EL (cell line): ENCODE measurements at places on chromosomes 6 and 20.

DNA sequence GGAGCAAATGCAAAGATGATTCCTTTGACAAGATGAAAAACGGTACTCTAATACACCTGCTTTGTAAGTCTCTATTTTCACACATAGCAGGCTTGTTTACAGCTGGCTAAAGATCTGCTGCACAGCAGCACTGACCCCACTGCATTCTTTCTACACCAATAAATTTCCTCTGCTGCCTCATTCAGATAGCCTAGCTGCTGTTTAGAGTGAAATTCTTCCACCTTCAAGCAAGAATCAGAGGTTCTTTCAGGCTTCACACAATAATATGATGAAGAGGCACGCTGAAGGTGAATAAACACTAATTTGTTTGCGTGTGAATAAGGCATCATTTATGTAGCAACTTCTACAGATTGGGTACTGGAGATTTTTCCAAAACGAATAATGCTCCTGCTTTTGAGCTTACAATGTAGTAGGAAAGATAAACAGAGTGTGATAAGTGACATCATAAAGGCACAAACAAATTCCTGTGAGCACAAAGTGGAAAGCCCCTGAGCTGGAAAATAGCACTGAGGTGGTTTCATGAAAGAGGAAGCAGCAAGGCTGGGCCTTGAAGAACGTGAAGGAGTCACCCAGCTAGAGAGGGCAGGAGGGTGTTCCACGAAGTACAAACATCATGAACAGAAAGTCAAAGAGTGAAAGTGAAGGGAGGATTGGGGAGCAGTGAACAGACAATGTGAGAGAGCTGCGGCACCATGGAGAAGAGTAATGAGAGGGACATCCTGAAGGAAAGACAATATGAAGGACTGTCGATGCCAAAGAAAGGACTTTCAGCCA lies 543.4 kb downstream of the CD83 start:
- DNase-seq = peak; percentile 36

- no peak for DNase-seq
Observed at GRCh38 chr20:59152559-59153354, 10.9 kb upstream of the ZNF831 start.

DNA sequence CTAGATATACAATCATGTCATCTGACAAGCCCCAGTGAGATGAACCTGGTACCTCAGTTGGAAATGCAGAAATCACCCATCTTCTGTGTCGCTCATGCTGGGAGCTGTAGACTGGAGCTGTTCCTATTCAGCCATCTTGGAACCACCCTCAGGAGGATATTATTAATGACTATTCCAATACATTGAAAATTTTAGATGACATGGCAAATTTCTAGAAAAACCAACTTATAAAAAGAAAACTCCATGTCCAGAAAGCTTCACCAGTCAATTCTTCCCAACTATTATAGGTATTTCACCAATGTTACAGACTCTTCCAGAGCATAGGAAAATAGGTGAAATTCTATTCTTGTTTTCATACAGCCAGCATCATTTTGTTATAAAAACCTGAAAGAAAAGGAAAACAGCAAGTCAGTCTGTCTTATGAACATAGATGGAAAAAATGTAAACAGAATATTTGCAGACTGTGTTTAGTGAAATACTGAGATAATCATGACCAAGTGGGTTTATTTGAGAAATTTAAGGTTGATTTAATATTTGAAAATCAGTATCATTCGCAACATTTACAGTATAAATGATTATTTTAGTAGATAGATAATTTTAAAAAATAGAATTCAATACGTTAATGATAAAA lies 43.3 kb downstream of the ATRN start:
- no peak for DNase-seq

DNA sequence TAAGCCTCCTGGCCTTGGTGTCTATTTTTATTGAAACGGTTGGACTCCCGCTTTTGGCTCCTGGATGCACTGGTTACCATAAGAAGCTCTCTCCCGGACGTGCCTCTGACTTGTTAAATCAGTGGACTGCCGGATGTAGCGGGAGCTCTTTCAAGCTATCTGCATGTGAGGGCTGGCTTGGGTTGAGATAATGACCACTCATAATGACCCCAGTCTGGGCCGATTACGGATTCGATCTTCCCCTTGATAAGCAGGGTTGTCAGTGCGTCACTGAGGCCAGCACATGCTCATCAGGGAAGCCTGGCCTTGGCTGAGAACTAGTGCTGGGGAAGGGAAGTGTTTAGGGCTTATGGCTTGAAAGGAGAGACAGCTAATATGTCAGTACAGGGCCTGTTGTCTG lies 528.1 kb downstream of the CDH26 start:
- DNase-seq = no peak

DNA sequence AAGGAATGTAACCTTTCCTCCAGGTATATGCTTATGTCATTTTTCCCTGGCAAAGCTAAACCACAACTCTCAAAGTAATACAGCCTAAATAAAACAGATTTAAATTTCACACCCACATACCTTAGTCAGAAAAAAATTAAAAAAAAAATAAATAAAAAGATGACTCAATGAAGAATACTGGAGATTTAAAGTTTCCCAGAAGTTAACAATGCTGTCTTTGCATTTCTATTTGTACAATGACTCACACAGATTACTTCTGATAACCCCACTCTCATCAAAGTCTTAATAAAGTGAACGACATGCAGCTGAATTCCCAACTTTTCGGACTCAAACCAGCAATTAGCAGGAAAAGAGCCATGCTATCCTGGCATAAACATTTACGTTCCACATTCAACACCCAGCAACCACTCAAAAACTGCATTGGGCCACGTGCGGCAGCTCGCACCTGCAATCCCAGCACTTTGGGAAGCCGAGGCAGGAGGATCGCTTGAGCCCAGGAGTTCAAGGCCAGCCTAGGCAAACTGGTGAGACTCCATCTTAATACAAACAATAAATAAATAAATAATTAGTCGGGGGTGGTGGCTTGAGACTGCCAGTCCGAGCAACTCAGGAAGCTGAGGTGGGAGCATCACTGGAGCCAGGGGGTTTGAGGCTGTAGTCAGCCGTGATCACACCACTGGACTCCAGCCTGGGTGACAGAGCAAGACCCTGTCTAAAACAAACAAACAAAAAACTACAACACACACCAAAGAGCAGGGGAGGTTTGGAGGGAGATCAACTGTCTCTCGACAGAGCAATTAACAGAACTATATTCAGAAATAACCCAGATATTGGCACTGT lies 130.5 kb downstream of the WDR27 start:
- DNase-seq = peak; percentile 74

GRCh38 chr20:12177657-12178293 lies 260.1 kb downstream of the BTBD3 start:
- DNase-seq = no peak

GRCh38 chr20:59181936-59182335 lies 18.3 kb downstream of the ZNF831 start:
- no peak for DNase-seq

DNA sequence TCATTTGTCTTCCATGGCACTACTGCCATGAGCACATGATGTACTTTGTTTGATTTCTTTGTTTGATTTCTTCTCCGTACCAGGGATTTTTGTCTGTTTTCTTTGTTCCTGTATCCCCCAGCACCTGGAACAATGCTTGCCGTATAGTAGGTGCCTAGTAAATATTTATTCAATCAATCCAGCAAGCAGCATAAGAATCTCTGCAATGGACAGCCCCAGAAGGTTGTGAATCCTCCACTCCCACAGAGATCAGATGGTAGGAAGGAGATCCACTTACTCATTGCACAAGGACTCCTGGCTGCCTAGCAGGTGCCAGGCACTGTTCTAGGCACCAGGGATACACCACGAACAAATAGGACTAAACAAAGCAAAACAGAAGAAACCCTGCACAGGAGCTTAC lies 6.7 kb upstream of the SYNJ2 start:
- DNase-seq = no peak

GRCh38 chr6:131281471-131282270 lies 146.4 kb downstream of the AKAP7 start:
- DNase-seq = no peak

DNA sequence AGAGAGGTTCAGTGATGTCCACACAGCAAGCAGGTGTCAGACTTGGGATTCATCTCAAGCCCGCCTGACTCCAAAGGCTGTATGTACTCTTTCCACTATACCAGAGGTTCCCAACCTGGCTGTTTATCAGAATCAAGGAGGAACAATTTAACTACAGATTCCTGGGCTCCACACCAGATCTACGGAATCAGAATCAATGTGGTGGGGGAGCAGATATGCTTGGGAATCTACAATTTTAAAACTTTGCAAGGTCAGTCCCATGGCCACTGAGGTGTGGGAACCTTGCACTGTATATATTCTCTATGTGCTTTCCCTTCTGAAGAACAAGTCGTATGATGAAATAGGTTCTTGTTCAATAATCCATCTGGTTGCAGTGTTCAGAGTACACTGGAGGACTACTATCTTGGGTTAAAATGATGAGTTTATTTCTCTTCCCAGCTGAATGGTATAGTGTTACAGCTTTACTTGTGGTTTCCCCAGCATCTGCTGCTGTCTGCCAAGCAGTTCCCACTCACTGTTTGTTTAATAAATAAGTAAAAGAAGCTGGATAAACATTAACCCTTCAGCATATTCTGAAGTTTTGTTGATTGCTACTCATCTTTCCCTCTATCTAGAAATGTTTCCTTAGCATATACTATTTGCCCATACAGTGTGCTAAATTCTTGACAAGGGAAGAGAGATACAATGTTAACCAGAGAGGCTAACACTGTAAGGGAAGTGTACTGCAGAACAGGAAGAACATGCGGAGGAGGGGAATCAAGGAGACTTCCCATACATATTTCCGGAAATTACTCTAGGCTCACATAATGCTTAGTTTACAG lies 9.9 kb downstream of the TTI1 start:
- peak; percentile 16 for DNase-seq

DNA sequence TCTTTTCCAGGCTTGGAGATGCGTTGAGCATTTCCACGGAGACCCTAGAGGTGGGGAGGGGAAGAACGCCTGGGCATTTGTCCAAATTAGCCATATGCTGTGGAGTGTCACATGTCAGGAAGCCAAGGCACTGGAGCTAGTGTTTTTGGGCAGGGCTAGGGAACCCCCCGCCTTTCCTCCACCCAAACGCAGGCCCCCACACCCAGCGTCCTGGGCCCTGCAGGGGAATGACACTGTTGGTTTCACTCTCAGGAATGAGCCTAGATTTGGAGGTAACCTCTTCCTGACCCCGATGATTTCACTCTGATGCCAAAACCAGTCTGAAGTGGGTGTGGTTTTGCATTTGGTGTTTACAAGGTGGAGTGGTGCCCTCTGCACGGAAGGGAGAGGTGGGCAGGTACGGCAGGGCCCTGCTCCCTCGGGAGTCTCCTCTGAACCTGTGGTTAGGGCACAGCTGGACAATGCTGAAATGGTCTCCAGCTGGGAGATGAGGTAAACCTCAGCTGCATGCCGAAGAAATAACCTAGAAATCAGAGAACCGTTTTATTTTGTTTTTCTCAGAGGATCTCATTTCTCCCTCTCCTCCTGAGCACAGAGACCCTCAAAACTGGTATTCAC lies 29.5 kb downstream of the MTHFD1L start:
- peak; percentile 35 for DNase-seq

GRCh38 chr6:110826236-110827129 lies 11.2 kb upstream of the CDK19 start:
- peak; percentile 36 for DNase-seq
